ENCODE measurements at places on chromosomes 5 and 9. TPM values are rescaled to one million over a fixed set of nuclear protein-coding genes. Genes with fewer than 3 reads are reported as not detected.

Gene PCYOX1L
- total RNA-seq: 8.4 TPM

Gene FCN2
- 0.52 TPM for total RNA-seq

DNA sequence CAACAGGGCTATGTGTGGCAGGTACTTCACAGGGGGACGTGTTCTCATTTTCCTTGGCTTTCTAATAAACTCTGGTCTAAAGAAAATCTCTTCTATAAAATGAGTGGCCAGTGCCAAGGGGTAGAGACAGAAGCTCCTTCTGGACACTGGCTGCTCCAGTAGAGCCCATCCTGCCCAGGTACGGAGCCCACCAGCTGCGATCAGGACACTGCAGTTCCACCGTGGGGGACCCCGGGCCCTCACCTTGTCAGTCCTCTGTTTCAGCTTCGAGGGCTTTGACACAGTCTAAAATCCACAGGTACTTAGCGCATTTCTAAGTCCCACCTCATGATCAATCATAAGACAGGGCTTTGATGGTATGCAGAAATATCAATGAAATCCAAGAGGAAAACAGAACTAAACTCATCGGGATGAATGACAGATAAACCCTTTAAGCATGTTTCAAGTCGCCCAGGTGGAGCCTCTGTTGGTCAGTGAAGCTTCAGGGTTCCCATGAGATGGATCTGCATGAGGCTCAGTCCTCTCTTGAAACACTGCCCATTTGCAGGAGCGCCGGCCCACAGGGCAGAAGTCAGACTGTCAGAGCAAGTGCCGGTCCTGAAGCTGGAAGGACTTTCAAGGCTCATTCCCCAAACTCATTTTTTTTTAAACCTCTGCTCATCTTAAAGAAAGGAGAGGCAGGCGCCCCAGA, 20.3 kb upstream of the TERT start:
- H3K36me3 ChIP-seq: peaks cover 27% of the 10 kb centered on the region
- H3K27ac ChIP-seq: peak overlapping the region; percentile 99
- no peaks in the 10 kb centered on the region for H3K27me3 ChIP-seq
- DNase-seq: no peak
- H3K4me1 ChIP-seq: peaks cover 89% of the 10 kb centered on the region
- peak overlapping the region; percentile 59 for H3K4me3 ChIP-seq

Gene PCDHGC4
- 0.19 TPM for total RNA-seq

Gene GIN1
- total RNA-seq: 9.6 TPM

DNA sequence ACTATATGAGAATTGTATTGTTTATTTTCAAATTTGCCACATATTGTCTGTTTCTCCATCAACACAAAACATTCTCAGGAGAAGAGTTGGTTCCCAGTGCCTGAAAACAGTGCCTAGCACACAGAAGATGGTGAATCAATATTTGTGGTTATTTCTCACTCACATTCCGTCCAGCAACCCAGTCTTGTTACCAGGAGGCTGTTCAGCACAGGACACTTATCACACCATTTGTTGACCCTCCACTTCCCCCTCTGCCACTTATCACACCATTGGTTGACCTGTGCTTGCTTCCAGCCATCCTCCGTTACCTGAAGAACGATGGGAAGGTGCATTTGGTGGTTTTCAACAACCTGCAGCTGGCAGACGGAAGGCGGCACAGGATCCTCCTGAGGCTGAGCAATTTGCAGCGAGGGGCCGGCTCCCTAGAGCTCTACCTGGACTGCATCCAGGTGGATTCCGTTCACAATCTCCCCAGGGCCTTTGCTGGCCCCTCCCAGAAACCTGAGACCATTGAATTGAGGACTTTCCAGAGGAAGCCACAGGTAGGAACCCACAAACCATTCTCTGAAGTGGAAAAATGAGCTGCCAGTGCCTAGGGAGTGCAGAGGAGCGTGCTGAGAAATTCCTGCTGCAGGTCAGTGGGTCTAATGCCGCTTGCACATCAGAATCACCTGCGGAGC, 20.5 kb downstream of the THBS4 start:
- H3K4me1 ChIP-seq: no peaks in the 10 kb centered on the region
- peak overlapping the region; percentile 61 for H3K27ac ChIP-seq
- H3K27me3 ChIP-seq: peaks cover 2% of the 10 kb centered on the region

DNA sequence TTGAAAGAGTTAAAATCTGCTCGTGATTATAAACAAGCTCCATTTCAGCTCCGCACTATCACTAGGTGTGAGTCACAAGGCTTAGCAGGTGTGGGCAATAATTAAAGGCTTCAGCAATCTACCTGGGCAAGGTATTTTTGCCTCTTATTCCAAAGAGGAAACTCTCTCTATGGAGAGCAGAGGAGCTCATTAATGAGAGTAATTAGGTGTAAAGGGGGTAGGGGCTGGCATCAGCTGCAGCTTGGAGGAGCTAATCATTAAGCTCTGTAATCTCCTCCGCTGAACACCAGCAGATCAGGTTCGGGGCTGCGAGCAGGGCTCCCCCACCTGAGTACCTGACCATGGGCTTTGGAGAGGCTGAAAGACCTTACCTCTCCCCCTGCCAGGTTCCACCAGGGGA, 129.2 kb downstream of the CRB2 start:
- no peaks in the 10 kb centered on the region for H3K4me1 ChIP-seq
- no peak overlapping the region for H3K4me3 ChIP-seq
- H3K27ac ChIP-seq: no peak overlapping the region

Gene OTULINL
- 14.9 TPM for total RNA-seq

DNA sequence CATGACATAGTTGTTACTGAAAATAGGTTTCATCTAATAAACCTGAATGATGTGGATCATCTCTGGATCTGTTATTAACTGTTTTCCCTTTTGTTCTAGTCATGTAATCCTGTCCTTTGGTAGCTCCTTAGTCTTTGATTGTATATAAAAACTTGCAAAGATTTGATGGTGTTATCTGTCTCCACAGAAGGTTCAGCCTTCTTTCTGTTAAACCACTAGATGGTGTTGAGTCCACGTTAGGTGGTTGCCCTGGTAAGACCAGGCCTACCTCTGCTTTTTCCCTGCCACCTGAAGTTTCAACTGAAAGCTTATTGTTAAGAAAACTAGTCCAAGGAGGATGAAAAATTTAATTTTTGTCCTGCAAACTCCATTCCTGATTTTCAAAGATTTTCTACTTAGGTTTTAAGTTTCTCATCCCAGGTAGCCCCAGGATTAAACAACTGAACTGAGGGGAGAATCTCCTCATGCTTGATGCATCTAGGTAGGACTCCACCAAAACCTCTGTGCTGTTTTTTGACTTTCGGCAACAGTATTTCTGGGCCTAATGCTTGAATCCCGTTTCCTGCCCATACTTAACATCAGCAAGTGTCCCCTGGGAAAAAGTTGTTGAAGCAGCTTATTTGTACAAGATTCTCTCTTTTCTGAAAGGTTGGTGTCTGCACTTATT, 68.5 kb downstream of the RICTOR start:
- H3K27ac ChIP-seq: no peak overlapping the region
- no peak overlapping the region for H3K4me3 ChIP-seq
- peaks cover 7% of the 10 kb centered on the region for H3K36me3 ChIP-seq
- H3K4me1 ChIP-seq: no peaks in the 10 kb centered on the region
- DNase-seq: no peak

GRCh38 chr5:133051061-133051541, 712 bp upstream of the HSPA4 start:
- DNase-seq: no peak
- H3K27me3 ChIP-seq: no peaks in the 10 kb centered on the region
- H3K4me1 ChIP-seq: peaks cover 21% of the 10 kb centered on the region
- peak overlapping the region; percentile 100 for H3K4me3 ChIP-seq
- H3K36me3 ChIP-seq: no peaks in the 10 kb centered on the region
- peak overlapping the region; percentile 100 for H3K27ac ChIP-seq

DNA sequence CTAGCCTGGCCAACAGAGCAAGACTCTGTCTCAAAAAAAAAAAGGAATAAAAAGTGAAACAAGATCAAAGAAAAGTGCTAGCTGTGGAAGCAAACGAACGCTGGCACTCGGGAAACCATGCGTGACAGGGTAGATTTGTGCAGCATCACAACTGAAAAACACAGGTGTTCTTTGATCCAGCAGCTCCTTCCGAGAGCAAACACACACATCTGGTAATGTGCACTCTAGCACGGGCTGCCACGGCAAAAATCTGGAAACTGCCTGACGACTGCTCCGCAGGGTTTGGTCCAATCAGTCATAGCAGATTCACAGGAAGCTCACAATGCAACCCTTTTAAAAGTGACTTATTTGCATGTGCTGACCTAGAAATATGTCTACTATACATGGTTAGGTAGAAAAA, 80.0 kb downstream of the SYK start:
- no peaks in the 10 kb centered on the region for H3K27me3 ChIP-seq
- H3K4me3 ChIP-seq: no peak overlapping the region
- H3K36me3 ChIP-seq: peaks cover 38% of the 10 kb centered on the region

Gene GNA14
- 0.47 TPM for total RNA-seq

Gene DMGDH
- 0.99 TPM for total RNA-seq

Gene NFIB
- total RNA-seq: 10.3 TPM

- H3K4me3 ChIP-seq: no peak overlapping the region
- H3K36me3 ChIP-seq: peaks cover 29% of the 10 kb centered on the region
- H3K27ac ChIP-seq: no peak overlapping the region
- H3K4me1 ChIP-seq: no peaks in the 10 kb centered on the region
Observed at GRCh38 chr9:93680443-93681268, 104.3 kb downstream of the PHF2 start.

GRCh38 chr9:84296146-84296843, 44.3 kb downstream of the SLC28A3 start:
- no peak for DNase-seq
- H3K36me3 ChIP-seq: no peaks in the 10 kb centered on the region
- no peak overlapping the region for H3K4me3 ChIP-seq
- no peaks in the 10 kb centered on the region for H3K27me3 ChIP-seq

GRCh38 chr5:132883261-132883834, 9.9 kb downstream of the LEAP2 start:
- no peak overlapping the region for H3K27ac ChIP-seq
- H3K27me3 ChIP-seq: no peaks in the 10 kb centered on the region
- peak; percentile 18 for DNase-seq
- H3K36me3 ChIP-seq: peaks cover 63% of the 10 kb centered on the region
- H3K4me1 ChIP-seq: no peaks in the 10 kb centered on the region
- no peak overlapping the region for H3K4me3 ChIP-seq

Gene TMOD1
- 0.42 TPM for total RNA-seq

GRCh38 chr5:108367679-108368334, 14.1 kb downstream of the FBXL17 start:
- H3K27ac ChIP-seq: peak overlapping the region; percentile 12
- H3K4me1 ChIP-seq: no peaks in the 10 kb centered on the region
- no peaks in the 10 kb centered on the region for H3K36me3 ChIP-seq
- H3K27me3 ChIP-seq: no peaks in the 10 kb centered on the region

Gene NDST1
- total RNA-seq: 2.8 TPM

DNA sequence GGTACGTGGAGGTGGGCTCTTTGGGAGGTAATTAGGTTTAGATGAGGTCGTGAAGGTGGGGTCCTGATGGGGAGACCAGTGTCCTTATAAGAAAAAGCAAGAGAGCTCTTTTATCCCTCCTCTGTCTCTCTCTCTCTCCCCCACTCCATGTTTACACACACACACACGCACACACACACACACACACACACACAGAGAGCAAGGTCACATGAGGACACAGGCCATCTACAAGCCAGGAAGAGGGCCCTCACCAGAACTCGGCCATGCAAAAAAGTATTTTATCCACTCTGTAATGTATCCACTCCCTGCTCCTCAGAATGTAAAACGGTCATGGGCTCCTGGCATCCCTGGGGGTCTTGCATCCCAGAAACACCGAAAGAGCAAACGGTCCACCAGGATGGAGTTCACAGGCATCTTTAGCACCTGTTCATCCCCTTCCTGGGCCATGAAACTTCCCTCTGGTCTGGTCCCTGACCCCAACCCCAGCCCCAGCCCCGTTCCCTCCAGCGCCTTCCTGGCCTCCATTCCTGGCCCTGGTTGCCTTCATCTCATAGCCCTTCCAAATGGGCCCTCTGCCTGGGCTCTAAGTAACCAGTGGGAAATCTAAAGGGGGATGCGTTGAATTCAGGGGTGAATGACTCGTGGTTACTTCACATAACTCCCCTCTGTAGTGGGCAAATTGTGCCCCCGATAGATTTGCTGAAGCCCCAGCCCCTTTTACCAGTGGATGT, 88.8 kb downstream of the NSUN2 start:
- no peak overlapping the region for H3K4me3 ChIP-seq
- no peaks in the 10 kb centered on the region for H3K27me3 ChIP-seq
- no peaks in the 10 kb centered on the region for H3K36me3 ChIP-seq
- DNase-seq: no peak

Gene UGT3A1
- total RNA-seq: 0.09 TPM

Gene ANKRD31
- total RNA-seq: 0.61 TPM

DNA sequence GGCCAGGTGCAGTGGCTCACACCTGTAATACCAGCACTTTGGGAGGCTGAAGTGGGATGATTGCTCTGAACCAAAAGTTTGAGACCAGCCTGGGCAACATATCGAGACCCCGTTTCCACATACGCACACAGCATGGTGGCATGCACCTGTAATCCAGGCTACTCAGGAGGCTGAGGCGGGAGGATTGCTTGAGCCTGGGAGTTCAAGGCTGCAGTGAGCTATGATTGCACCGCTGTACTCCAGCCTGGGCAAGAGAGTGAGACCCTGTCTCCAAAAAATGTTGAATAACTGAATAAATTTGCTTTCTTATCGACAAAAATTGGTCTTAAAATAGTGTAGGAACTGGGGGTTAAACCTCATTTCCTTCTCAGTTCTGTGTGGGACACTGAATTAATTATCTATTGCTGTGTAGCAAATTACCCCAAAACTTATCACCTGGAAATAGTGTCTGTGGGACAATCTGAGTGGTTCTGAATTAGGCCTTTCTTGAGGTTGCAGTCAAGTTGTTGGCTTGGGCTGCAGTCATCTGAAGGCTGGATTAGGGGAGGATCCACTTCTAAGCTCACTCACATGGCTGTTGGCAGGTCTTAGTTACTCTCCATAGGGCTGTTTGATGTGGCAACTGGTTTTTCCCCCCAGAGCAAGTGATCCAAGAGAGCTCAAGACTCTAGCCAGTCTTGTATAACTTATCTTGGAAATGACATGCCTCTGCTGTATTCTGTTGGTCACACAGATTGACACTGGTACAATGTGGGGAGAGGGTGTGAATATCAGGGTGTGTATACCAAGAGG, 2.0 kb downstream of the SNX30 start:
- H3K4me1 ChIP-seq: peaks cover 16% of the 10 kb centered on the region
- no peaks in the 10 kb centered on the region for H3K36me3 ChIP-seq

GRCh38 chr5:172315587-172316493, 32.3 kb upstream of the UBTD2 start:
- H3K4me3 ChIP-seq: no peak overlapping the region
- DNase-seq: no peak
- H3K36me3 ChIP-seq: no peaks in the 10 kb centered on the region
- H3K27ac ChIP-seq: peak overlapping the region; percentile 65

Gene GFI1B
- 0.61 TPM for total RNA-seq

Gene FBP2
- total RNA-seq: 0.38 TPM

Gene PPP2R2B
- 1.9 TPM for total RNA-seq

Gene FGF18
- total RNA-seq: 0.80 TPM

Gene ABITRAM
- 8.2 TPM for total RNA-seq

Gene UNC13B
- 3.5 TPM for total RNA-seq

GRCh38 chr9:4238522-4238921, 61.3 kb downstream of the GLIS3 start:
- no peaks in the 10 kb centered on the region for H3K27me3 ChIP-seq
- H3K27ac ChIP-seq: no peak overlapping the region
- H3K36me3 ChIP-seq: no peaks in the 10 kb centered on the region

Measured in thymus (tissue), 14 donors.